Non-pigmented ciliary epithelial cell (primary cell): ENCODE measurements at places on chromosomes 3 and 15.

DNA sequence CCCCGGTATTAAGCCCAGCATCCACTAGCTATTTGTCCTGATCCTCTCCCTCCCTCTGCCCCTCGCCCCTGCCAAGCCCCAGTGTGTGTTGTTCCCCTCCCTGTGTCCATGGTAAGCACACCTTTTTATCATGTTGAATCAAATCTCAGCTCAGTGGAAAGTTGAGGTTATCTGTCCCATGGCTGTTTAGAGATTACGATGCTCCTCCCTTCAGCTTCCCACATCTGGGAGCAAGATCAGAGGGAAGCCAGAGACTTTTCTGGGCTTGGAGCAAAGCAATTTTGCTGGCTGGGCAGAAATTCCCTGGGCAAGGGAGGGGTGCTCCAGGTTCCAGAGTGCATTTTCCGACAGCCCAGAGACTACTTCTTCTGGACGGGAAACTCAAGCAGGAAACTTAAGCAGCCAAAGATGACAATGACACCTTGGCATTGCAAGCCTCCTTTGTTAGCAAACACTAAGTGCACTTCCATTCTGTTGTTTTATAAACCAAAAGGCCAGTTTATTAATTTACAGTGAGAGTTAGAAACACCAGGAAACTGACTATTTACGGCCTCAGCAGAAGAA is 104.5 kb downstream of the MESD start:
- DNase-seq = no peak

- DNase-seq = no peak
Observed at GRCh38 chr3:155853214-155854140, 750 bp downstream of the SLC33A1 start.

DNA sequence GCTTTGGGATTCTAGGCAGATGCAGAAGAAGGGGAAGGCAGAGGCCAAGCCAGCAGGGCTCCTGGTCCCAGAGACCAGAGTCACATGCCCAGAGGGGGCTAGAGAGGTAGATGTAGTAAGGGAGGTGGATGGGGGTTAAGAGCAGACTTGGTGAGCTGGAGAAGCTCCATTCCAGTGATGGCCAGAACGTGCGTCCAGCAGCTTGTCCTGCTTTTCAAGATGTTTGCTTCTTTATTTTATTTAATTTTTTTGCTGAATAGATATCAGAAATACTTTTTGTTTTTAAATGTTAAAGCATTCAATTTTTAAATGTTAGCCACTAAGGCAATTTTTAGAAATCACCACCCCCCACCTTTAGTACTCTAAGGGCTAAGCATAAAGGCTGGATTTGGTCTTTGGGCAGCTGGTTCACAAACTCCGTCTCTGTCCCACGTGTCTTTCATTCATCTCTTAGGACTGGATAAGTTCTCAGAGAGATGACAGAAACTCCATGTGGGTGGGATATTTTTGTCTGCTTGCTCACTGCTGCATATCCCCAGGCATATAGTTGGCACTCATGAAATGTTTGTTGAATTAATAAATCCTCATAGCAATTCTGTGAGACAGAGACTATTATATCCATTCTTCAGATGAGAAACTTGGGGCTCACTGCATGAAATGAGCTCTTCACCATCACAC is 6.7 kb downstream of the COLQ start:
- no peak for DNase-seq

DNA sequence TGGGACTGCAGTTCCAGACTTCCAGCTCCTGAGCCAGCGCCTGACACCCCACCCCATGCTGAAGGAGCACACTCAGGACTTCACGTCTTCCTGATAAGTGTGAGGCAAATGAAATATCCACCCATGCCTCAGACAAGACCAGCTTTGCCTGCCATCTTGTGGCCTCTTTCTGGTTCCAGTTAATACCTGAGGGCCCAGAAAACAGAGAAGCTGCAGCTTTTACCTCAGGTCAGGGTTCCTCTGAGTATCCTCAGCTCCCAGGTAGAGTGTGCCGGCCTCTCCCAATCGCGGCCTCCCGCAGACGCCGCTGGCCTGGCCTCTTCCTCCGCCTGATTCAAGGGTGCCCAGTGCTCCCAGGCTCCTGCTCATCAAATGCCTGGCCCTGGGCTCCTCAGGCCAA is 5.1 kb upstream of the KLHL6 start:
- DNase-seq = no peak

DNA sequence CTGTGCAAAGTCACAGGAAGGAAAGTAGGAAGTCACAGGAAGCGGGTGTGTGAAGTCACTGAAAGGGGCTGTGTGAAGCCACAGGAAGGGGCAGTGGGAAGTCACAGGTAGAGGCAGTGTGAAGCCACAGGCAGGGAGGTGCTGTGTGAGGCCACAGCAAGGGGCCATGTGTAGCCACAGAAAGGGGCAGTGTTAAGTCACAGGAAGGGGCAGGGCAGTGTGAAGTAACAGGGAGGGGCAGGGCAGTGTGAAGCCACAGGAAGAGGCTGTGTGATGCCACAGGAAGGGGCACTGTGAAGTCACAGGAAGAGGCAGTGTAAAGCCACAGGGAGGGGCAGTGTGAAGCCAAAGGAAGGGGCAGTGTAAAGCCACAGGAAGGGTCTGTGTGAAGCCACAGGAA is 36.5 kb downstream of the GASK1A start:
- DNase-seq = no peak

DNA sequence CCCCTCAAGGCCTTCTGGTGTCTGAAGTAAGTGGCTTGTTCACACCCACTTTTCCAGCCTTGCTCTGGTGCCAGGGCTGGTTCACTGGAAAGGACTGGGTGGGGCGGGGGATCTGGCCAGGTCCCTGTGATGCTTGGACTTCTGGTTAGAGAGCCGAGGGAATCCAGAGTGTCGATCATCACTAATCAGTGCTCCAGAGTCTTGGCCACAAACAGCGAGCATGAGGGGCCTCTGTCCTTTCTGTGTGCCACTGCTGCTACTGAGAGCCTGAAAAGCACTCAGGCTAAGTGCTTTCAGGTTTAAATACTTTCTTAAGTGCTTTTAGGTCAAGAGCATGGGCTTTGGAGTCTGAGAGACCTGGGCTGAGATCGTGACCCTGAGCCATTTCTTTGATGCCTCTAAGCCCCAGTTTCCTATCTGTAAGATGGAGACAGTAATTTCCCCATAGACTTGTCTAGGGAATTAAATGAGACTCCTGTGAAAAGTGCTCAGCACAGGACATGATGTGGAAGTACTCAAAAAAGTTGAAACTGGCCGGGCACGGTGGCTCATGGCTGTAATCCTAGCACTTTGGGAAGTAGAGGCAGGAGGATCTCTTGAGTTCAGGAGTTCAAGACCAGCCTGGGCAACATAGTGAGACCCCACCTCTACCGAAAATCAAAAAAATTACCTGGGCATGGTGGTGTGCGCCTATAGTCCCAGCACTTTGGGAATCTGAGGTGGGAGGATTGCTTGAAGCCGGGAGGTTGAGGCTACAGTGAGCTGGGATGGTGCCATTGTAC is 53.8 kb upstream of the SEC22A start:
- no peak for DNase-seq

- no peak for DNase-seq
Observed at GRCh38 chr3:126399351-126399735, 4.6 kb downstream of the CFAP100 start.

GRCh38 chr3:51670053-51670822 is 814 bp upstream of the TEX264 start:
- no peak for DNase-seq

DNA sequence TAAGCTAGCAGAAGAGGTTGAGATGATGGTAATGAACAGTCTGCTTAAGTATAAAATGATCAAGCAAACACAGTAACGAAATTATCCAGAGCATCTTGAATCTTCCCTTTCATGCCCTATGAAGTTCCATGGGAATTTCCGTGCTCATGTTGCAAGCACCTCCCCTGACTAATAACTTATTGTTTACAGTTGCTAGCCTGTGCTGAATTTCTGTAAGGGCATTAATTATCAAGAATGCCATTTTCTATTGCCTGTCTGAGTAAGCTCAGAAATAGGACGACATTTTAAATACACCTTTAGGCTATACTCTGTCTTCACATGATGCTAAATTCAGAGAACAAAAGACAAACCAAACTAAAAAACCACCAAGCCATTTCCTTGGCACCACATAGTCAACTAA is 257.5 kb upstream of the LRTM1 start:
- DNase-seq = no peak

- no peak for DNase-seq
Observed at GRCh38 chr3:79414035-79414434, 353.8 kb downstream of the ROBO1 start.

- no peak for DNase-seq
Observed at GRCh38 chr3:114456742-114457141, 162.9 kb downstream of the TIGIT start.

- no peak for DNase-seq
Observed at GRCh38 chr3:63705092-63705645, 52.7 kb downstream of the SNTN start.

- DNase-seq = no peak
Observed at GRCh38 chr15:60389261-60390077, 8.3 kb downstream of the ANXA2 start.

- DNase-seq = no peak
Observed at GRCh38 chr3:186167646-186168395, 58.9 kb upstream of the ETV5 start.

DNA sequence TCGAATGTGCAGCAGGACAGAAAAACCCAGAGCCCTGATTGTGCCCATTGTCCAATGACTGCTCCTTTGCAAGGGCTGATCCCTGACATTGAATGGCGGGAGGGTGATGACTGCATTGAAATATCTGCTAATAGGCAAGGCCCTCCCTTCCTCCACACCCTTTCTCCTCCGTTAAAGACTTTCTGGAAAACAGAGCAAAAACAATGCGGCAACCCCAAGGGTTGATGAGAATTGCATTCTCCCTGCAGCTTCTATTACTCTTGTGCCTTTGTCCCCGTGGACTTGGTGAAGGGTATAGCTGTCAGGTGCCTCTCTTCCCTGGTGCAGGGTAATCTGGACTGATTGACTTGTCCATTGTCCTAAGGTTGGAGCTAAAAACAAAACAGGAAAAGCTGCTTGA is 71.8 kb downstream of the THSD4 start:
- DNase-seq = no peak

DNA sequence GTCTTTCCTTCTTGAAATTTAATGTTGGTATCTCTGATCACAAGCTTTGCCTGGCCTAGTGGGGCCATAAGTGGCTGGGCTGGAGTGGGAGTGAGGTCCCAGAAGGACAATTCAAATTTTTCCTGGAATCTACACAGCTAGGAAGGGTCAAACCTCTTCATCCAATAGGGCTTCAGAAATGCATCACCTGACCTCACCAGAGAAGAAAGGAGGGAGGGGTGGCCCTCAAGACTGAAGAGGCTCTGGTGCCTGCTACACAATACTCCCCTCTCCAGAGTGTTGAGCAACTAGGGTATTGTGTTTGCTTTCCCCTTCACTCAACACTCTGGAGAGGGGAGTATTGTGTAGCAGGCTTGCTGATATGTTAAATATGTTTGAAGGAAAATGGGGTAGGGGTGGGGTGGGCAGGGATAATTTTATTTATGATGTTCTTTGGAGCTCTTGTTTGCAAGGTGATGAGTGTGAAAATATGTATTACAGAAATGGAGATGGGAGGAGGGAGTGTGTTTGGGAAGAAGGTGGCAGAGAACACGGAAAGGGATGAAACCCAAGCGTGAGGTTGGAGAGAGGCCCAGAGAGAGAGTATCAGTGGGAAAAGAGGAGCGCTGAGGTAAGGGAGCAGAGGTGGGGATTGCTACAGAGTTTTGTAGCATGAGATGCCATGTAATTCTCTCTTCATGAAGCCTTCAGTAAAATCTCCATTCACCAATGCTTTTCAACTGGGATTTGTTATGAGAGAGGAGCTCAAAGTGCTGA is 5.7 kb upstream of the KLHL24 start:
- no peak for DNase-seq

- no peak for DNase-seq
Observed at GRCh38 chr15:46091860-46092450, 457.1 kb downstream of the SQOR start.

GRCh38 chr3:172036541-172037215 is 2.7 kb upstream of the FNDC3B start:
- DNase-seq = no peak

DNA sequence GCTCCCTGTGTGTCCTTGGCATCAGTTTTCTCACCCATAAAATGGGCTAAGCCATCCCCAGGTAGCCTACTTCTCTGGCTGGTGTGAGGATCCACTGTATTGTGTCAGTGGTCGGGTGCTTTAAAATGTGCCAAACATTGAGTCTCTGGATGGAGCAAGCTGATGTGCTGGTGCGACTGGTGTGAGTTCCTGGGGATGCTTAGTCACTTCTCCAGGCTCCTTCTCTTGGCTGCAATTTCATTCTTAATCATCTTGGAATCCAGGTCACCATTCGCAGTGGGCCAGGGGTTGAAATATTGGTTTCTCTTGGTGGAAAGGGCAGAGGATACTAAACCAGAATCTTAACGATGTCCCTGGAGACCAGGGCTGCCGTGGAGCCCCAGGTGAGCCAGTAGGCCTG is 29.3 kb downstream of the SCN5A start:
- no peak for DNase-seq

DNA sequence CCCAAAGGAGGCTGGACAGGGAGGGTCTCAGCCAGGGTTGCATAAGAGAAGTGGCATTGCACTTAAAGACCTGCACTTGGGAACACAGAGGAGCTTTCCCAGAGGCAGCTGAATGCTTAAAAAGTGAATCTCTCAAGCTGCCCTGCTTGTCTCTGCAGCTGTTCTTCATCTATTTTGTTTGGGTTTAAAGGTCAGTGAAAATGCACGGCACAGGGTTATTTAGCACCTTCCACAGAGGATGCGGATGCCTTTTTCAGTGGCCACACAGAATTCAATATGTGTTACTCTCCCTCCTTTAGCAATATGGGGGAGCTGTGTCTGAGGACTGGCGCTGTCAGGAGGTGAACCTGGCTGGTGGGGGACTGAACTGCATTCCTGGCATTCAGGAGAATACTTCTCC is 22.7 kb upstream of the CTNNB1 start:
- DNase-seq = no peak

DNA sequence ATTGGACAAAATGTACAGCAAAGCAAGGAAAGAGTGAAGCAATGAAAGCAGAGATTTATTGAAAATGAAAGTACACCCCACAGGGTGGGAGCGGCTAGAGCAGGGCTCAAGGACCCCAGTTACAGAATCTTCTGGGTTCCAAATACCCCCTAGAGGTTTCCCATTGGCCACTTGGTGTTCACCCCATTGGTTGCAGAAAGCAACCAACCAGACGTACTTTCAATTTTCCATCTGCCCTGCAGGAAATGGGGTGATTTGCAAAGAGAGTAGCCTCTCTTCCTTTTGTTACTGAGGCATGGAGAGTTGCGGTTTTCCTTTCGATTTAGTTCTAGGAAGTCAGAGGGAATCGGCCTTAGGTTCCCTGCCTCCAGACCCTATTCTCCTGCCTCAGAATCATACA is 2.4 kb downstream of the PML start:
- DNase-seq = no peak

GRCh38 chr3:184156522-184156955 is 1.4 kb downstream of the DVL3 start:
- no peak for DNase-seq

GRCh38 chr15:101264011-101264410 is 12.2 kb upstream of the CHSY1 start:
- no peak for DNase-seq

GRCh38 chr15:62807539-62808130 is 234.9 kb upstream of the TPM1 start:
- DNase-seq = no peak
